ENCODE measurements at places on chromosomes 5 and 9.

DNA sequence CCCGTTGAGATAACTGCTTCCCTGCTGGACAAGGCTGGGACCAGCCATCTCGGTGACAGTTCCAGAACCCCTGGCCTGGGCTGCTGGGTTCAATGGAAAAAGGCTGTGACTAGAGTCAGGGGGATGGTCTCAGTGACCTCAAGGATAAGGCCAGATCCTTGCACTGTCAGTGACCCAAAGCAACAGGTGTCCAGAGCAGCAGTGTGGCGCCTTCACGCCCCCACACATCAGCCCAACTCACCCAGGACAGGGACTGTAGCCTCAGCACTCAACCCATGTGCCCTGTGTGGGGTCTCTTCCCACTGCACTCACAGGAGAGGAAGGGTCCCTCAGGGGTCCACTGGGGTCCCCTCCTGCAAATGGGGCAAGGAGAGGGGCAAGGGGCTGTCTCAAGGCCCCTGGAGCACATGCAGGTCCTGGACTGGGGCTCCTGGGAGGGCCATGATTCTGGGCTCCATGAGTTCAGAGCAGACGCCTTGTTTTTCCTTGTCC, 698 bp upstream of the LCN2 start:
- no peak for DNase-seq

GRCh38 chr9:107281184-107281583, 1.9 kb upstream of the RAD23B start:
- no peak for DNase-seq

- DNase-seq, result peak; percentile 55
These were observed 128.4 kb downstream of the MAST4 start for GRCh38 chr5:66724349-66725139.

DNA sequence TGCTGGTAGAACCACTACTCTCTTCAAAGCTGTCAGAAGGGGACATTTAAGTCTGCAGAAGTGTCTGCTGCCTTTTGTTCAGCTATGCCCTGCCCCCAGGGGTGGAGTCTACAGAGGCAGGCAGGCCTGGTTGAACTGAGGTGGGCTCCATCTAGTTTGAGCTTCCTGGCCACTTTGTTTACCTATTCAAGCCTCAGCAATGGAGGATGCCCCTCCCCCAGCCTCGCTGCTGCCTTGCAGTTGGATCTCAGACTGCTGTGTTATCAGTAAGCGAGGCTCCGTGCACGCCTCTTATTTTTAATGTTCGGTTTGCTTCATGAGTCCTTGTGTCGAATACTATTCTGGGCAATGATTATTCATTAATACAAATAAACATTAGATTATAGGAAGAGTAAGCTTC, 3.1 kb upstream of the SLC27A6 start:
- DNase-seq, result no peak

- DNase-seq, result no peak
These were observed 485 bp downstream of the FAM53C start for GRCh38 chr5:138338411-138339090.

DNA sequence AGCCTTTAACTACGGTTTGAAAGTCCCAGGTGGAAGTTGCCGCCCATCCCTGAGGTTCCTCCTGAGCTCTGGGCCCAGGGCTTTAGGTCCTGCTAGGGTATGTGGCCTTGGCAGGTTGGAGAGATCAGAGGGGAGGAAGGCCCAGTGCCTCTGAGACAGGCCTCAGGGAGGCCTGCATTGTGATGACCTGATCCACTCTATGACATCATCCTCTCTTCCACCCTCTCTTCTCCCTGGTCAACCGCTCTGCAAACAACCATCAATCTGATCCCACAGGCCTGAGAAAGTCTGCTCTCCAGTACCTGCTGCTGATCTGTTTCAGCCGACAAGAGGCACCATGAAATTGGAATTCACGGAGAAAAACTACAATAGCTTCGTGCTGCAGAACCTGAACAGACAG, at the start of gene CCIN:
CCIN (plus strand) TSS at position 223 of the 400 bp plus-strand sequence; CDS start at position 338, 115 bp downstream.
- DNase-seq, result no peak

- DNase-seq, result no peak
These were observed 29.5 kb upstream of the PTPDC1 start for GRCh38 chr9:94054716-94055115.

DNA sequence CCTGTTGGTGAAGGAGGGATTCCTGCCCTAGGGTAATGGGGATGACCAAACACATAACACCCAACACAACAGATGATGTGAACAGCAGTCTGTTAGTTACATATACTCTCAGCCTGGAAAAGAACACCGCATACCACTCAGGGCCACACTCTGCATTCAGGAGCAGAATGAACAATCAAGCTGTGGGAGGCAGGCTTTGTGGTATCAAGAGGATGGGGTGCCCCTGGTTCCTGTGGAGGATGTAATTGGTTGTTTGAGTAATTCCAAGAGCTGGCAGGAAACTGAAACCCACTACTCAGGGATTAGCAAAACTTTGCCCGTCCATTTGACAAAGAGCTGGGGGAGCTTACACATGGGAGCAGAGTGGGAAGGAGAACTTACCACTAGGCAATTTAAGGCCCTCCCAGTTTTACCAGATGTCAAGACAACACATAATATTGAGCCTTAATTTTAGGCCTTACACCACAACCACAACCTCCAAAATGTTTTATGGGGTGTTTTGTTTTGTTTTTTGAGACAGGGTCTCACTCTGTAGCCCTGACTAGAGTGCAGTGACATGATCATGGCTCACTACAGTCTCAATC, 15.6 kb upstream of the PRKAA1 start:
- DNase-seq, result no peak

GRCh38 chr9:2018764-2019558, 3.8 kb downstream of the SMARCA2 start:
- DNase-seq, result peak; percentile 50
